ENCODE measurements at places on chromosomes 11 and 22.

GRCh38 chr11:71055925-71056324 is 196.5 kb downstream of the SHANK2 start:
- no peak for DNase-seq

GRCh38 chr11:23778971-23779370 is 717.9 kb upstream of the LUZP2 start:
- DNase-seq, result no peak

GRCh38 chr11:19628018-19628417 is 84.6 kb upstream of the NAV2 start:
- DNase-seq, result no peak

GRCh38 chr11:65116370-65117205 is 913 bp downstream of the ZNHIT2 start:
- no peak for DNase-seq

DNA sequence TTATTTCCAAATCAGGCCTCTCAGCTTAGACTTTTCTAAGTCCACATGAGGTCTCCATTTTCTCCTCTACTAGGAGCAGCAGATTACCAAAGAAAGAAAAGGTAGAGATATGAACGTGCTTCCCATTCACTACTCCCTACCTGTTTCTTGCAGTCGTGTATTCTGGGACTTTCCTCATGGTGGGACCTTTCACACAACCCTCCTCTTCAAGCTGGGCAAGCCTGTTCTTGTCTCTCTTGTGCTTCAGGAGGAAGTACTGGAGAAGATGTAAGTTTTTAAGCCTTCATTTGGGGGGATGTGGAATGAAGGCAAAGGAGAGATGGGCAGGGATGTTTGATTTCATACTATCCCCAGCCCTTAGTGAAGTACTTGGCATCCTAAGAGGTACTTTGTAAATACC is 128.8 kb upstream of the SESN3 start:
- DNase-seq, result no peak

GRCh38 chr22:43273902-43274484 is 69.2 kb downstream of the SCUBE1 start:
- DNase-seq, result peak; percentile 61

GRCh38 chr11:83310718-83311117 is 24.6 kb upstream of the CCDC90B start:
- DNase-seq, result no peak

DNA sequence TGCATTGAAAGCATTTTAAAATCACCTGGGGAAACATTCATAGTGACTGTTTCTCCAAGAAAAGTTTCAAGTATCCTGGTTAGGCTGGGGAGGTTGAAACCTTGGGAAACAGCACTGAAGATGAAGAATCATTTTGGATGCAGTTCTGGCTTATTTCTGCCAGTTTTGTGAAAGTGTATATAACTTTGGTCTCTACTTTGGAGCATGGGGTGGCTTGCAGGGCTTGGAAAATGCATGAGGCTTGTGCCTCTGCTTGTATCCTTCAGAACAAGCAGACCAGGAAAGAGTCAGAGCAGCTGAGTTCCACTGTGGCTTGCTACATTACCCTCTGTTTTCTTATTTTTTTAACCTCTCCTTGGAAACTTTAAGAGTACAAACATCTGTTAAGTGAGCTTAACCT is 19.5 kb downstream of the SLC5A12 start:
- no peak for DNase-seq

Data from A549 (cell line).